Activated CD8-positive, alpha-beta memory T cell treated with anti-CD3 and anti-CD28 coated beads for 4 hours (primary cell): ENCODE measurements at places on chromosomes 16 and 17.

- DNase-seq: no peak
Observed at GRCh38 chr16:30377050-30377811, 2.6 kb downstream of the MYL11 start.

- no peak for DNase-seq
Observed at GRCh38 chr17:64289741-64290141, 26.7 kb upstream of the TEX2 start.

- no peak for DNase-seq
Observed at GRCh38 chr16:58652741-58653140, 23.1 kb upstream of the CNOT1 start.

- no peak for DNase-seq
Observed at GRCh38 chr17:48795444-48796162, 21.4 kb downstream of the TTLL6 start.

DNA sequence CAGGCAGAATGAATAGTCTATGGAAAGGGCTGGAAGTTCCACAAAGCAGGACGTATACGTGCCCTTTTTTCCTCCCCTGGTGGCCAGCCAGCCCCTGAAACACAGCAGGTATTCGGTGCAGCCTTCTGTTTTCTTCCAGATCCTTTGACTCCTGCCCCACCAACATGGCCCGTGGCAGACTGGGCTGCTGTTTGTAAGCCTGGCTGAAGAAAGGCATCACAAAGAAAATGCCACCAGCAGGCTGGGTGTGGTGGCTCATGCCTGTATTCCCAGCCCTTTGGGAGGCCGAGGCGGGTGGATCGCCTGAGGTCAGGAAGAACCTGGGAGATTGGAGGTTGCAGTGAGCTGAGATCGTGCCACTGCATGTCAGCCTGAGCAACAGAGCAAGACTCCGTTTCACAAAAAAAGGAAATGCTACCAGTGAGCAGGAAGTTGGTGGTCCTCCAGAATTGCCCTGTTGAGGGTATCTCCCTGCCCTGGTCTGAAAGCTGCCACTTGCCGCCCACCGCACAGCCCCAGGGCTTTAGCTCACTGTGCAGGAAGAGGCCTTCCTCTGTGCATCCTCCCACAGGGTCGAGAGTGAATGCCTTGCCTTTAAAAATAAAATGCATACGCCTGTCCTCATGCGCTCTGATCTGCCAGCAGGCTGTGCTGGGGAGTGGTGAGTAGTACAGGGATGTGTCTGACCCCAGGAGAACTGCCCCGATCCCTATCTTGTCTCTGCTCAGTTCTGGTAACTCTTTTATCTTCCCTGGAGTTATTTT, 587.7 kb downstream of the MAF start:
- DNase-seq: no peak

DNA sequence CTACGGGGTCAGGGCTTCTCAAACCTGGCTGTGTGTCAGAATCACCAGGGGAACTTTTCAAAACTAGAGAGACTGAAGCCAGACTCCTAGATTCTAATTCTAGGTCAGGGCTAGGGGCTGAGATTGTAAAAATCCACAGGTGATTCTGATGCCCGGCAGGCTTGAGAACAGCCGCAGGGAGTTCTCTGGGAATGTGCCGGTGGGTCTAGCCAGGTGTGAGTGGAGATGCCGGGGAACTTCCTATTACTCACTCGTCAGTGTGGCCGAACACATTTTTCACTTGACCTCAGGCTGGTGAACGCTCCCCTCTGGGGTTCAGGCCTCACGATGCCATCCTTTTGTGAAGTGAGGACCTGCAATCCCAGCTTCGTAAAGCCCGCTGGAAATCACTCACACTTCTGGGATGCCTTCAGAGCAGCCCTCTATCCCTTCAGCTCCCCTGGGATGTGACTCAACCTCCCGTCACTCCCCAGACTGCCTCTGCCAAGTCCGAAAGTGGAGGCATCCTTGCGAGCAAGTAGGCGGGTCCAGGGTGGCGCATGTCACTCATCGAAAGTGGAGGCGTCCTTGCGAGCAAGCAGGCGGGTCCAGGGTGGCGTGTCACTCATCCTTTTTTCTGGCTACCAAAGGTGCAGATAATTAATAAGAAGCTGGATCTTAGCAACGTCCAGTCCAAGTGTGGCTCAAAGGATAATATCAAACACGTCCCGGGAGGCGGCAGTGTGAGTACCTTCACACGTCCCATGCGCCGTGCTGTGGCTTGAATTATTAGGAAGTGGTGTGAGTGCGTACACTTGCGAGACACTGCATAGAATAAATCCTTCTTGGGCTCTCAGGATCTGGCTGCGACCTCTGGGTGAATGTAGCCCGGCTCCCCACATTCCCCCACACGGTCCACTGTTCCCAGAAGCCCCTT, 10.9 kb downstream of the STH start:
- DNase-seq: no peak

GRCh38 chr17:45073414-45074070, 12.4 kb downstream of the NMT1 start:
- DNase-seq: no peak

GRCh38 chr16:19582050-19582831, 26.7 kb downstream of the VPS35L start:
- no peak for DNase-seq

DNA sequence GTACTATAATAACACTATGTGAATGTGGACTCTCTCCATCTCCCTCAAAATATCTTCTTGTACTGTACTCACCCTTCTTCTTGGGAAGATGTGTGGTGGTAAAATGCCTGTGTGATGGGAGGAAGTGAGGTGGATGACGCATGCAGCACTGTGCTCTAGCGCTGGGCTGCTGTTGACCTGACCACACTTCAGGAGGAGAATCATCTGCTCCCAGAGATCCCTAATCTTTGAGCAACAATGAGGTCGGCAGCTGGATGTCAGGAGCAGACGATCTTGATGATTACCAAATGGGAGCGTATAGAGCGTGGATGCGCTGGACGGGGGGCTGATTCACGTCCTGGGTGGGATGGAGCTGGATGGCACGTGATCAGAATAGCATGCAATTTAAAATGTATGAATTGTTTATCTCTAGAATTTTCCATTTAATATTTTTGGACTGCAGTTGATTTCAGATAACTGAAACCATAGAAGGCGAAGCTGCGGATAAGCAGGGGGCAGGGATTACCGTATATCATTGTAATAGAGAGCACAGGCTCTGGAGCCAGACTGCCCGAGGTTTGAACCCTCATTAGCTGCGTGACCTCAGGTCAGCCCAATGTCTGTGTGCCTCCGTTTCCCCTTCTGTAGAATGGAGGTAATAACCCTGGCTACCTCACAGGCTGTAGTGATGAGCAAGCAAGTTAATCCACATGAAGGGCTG, 23.7 kb upstream of the CYLD start:
- no peak for DNase-seq

GRCh38 chr17:73005360-73005759, 87.1 kb downstream of the SLC39A11 start:
- DNase-seq: no peak
